ENCODE measurements at places on chromosomes 12 and 14. TPM values are rescaled to one million over a fixed set of nuclear protein-coding genes. Genes with fewer than 3 reads are reported as not detected.

FBLN5 gene
- total RNA-seq = 1.4 TPM

REP15 gene
- total RNA-seq = 0.35 TPM

DPPA3 gene
- 3.0 TPM for total RNA-seq

GLS2 gene
- total RNA-seq = 2.2 TPM

TAS2R9 gene
- not detected for total RNA-seq

KRT71 gene
- total RNA-seq = not detected

CLEC4E gene
- 0.07 TPM for total RNA-seq

PLEKHD1 gene
- total RNA-seq = 0.10 TPM

LRP1-AS gene
- not detected for total RNA-seq

CBX5 gene
- 62.2 TPM for total RNA-seq

MYF5 gene
- not detected for total RNA-seq

LRRK2 gene
- total RNA-seq = 0.14 TPM

TUBA1B gene
- total RNA-seq = 3,556 TPM

FGF6 gene
- total RNA-seq = not detected

GCN1 gene
- total RNA-seq = 119 TPM

C1S gene
- 4.8 TPM for total RNA-seq
